Upper lobe of left lung (tissue), 6 donors: ENCODE measurements at places on chromosomes 5 and 9.

- no peak overlapping the region for H3K4me3 ChIP-seq
- H3K36me3 ChIP-seq = no peaks in the 10 kb centered on the region
- H3K4me1 ChIP-seq = no peaks in the 10 kb centered on the region
- no peaks in the 10 kb centered on the region for H3K27me3 ChIP-seq
- H3K27ac ChIP-seq = no peak overlapping the region
Measured at GRCh38 chr5:135106610-135107471, 72.8 kb upstream of the PITX1 start.

DNA sequence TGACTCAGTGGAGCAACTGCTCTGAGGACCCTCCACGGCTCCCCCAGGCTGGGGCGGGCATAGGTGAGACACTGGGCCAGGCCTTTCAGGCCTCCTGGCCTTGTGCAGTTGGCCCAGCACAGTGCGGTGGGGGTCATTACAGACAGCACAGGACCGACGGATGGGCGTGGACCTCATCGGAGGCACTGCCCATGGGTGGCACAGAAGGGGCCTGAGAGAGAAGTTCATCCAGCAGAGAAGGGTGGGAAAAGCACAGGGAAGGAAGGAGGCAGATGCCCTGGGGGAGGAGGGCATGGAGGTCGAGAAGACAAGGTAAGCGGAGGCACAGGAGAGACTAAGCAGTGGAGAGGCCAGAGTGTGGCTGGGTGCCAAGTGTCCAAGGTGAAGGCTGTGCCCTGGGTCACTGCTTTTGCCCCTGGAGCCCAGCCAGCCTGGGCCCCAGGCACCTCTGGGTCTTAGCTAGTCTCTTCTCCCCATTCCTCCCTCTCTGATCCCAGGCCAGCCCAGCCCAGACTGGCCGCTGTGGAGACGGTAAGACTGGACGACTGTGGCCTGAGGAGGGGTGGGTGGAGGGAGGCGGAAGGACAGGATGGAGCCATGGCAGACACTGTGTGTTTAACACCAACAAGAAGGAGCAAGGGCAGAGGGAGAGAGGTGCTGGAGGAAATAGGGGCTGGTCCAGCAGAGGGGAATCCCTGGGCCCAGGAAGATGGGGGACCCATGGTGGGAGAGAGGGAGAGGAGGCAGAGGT is 5.7 kb downstream of the IL3 start:
- no peak overlapping the region for H3K4me3 ChIP-seq
- H3K27ac ChIP-seq = no peak overlapping the region
- no peaks in the 10 kb centered on the region for H3K4me1 ChIP-seq
- no peaks in the 10 kb centered on the region for H3K27me3 ChIP-seq
- no peaks in the 10 kb centered on the region for H3K36me3 ChIP-seq

DNA sequence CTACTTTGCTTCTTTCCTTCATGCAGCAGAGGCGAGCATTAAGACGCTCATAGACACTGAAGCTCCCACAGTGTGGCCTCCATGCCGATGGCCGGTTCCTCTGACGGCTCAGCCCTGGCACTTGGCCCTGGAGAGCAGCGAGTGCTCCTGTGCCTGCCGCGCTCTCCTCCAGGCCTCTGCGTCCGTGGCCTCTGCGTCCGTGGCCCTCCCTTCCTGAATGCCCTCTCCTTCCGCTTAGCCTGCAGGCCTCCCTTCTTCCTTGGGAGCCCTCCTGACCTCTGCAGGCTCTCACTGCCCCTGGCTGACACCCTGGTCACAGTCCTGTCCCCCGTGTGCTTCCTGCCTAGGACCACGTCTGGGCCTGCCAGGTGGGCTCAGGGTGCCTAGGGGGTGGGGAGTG is 92.8 kb downstream of the ZNF354C start:
- H3K36me3 ChIP-seq = peaks cover 6% of the 10 kb centered on the region
- H3K4me1 ChIP-seq = no peaks in the 10 kb centered on the region
- no peak overlapping the region for H3K4me3 ChIP-seq
- no peak for DNase-seq
- H3K27ac ChIP-seq = no peak overlapping the region

GRCh38 chr9:78601957-78602565 is 305.1 kb downstream of the PSAT1 start:
- no peak for DNase-seq
- H3K36me3 ChIP-seq = no peaks in the 10 kb centered on the region
- peaks cover 3% of the 10 kb centered on the region for H3K4me1 ChIP-seq

- H3K36me3 ChIP-seq = peaks cover 7% of the 10 kb centered on the region
- H3K4me3 ChIP-seq = no peak overlapping the region
- H3K4me1 ChIP-seq = peaks cover 35% of the 10 kb centered on the region
- no peaks in the 10 kb centered on the region for H3K27me3 ChIP-seq
Measured at GRCh38 chr5:10756549-10756948, 4.5 kb downstream of the DAP start.

DNA sequence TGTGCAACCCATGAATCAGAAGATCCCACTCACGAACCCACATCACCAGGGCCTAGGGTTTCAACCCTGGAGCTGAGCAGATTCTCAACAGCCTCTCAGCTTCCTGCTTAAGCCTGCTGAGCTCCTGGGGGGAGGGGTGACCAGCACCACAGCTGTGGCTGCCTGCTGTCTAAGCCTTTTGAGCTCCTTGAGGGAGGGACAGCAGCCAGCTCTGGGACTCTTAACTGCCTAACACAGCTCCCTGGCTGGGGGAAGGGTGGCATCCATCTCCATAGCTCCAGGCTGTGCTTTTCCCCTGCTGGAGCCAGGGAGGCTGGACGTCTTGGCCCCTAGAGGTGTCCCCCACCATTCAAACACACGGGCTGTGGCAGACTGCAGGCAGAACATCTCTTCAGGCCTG is 250.3 kb downstream of the DMAC1 start:
- no peak for DNase-seq
- H3K4me1 ChIP-seq = no peaks in the 10 kb centered on the region
- no peak overlapping the region for H3K4me3 ChIP-seq
- H3K36me3 ChIP-seq = no peaks in the 10 kb centered on the region
- H3K27me3 ChIP-seq = no peaks in the 10 kb centered on the region
- no peak overlapping the region for H3K27ac ChIP-seq

DNA sequence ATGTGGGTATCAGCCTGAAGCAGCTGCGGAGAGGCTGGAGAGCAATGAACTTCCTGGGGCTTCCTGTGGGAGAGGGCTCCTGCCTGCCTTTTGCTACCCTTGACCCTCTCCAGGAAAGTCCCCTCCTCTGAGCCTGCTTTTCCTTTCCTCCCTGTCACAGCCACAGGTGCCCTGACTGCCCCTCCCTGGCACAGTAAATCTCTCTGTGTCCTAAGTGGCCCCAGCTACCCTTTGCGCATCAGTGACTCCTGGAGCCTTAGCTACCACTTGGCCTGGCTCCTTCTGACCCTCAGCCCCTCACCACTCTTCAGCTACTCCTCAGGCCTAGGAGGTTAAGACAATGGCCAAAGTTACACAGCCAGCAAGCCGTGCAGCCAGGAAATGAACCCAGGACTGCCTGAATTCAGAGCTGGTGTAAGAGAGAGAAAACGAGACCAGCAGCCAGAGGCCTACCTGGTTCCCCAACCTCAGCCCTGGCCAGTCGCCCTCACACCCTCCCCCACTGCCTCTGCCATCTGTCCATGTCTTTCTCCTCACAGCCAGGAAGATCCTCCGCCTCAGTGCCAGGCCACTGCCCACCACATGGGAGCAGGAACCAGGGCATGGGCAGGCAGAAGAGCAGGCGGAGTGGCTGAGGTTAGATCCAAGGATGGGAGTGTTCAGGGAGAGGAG is 18.6 kb downstream of the CNTFR start:
- H3K27ac ChIP-seq = no peak overlapping the region
- no peaks in the 10 kb centered on the region for H3K4me1 ChIP-seq
- DNase-seq = no peak
- H3K27me3 ChIP-seq = no peaks in the 10 kb centered on the region
- no peaks in the 10 kb centered on the region for H3K36me3 ChIP-seq

GRCh38 chr5:72523960-72524582 is 16.9 kb upstream of the ZNF366 start:
- H3K4me3 ChIP-seq = no peak overlapping the region
- H3K4me1 ChIP-seq = no peaks in the 10 kb centered on the region
- no peak overlapping the region for H3K27ac ChIP-seq
- H3K27me3 ChIP-seq = no peaks in the 10 kb centered on the region
- DNase-seq = no peak

DNA sequence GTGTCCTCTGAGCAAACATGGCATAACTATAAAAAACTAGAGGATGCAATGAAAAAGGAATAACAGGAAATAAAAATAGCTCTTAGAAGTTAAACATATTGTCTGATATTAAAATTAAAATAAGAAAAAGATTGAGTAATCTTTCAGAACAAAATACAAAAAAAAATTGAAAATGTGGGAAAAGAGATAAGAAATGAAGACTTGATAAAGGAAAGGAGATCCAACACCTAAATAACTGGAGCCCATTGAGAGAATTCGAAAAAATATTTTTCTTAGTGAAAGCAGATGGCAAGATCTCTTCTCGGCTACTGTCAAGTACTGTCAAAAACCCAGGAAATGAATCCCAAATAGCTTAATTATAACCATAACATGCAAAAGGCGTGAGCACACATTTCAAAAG is 24.9 kb downstream of the LIFR start:
- no peaks in the 10 kb centered on the region for H3K27me3 ChIP-seq
- H3K4me1 ChIP-seq = peaks cover 44% of the 10 kb centered on the region
- no peak overlapping the region for H3K4me3 ChIP-seq
- no peak for DNase-seq
- H3K36me3 ChIP-seq = peaks cover 11% of the 10 kb centered on the region

GRCh38 chr9:115234094-115234493 is 116.1 kb upstream of the TNC start:
- H3K4me1 ChIP-seq = no peaks in the 10 kb centered on the region
- DNase-seq = no peak
- H3K27ac ChIP-seq = no peak overlapping the region
- H3K4me3 ChIP-seq = no peak overlapping the region

DNA sequence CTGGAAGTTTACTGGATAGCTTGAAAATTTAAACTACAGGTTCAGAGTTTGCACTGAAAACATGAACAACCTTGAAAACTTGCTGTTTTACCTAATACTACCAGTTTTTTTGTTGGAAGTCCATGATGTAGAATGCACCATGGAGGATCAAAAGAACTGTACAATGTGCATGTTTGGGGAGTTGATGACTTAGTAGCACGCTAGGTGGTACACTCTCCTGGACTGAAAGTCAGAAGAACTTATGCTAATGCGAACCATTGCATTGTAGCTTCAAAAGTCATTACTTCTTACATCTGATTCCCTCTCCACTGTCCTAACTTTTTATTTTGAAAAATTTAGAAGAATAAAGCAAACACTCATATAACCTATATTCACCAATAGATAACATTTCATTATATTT is 211.0 kb downstream of the OSTF1 start:
- H3K27ac ChIP-seq = no peak overlapping the region
- no peaks in the 10 kb centered on the region for H3K4me1 ChIP-seq
- H3K27me3 ChIP-seq = no peaks in the 10 kb centered on the region
- DNase-seq = no peak
- no peaks in the 10 kb centered on the region for H3K36me3 ChIP-seq

- H3K27ac ChIP-seq = no peak overlapping the region
- no peak for DNase-seq
- no peaks in the 10 kb centered on the region for H3K27me3 ChIP-seq
- no peak overlapping the region for H3K4me3 ChIP-seq
- H3K4me1 ChIP-seq = peaks cover 1% of the 10 kb centered on the region
Measured at GRCh38 chr5:163433271-163433670, 4.1 kb upstream of the CCNG1 start.

DNA sequence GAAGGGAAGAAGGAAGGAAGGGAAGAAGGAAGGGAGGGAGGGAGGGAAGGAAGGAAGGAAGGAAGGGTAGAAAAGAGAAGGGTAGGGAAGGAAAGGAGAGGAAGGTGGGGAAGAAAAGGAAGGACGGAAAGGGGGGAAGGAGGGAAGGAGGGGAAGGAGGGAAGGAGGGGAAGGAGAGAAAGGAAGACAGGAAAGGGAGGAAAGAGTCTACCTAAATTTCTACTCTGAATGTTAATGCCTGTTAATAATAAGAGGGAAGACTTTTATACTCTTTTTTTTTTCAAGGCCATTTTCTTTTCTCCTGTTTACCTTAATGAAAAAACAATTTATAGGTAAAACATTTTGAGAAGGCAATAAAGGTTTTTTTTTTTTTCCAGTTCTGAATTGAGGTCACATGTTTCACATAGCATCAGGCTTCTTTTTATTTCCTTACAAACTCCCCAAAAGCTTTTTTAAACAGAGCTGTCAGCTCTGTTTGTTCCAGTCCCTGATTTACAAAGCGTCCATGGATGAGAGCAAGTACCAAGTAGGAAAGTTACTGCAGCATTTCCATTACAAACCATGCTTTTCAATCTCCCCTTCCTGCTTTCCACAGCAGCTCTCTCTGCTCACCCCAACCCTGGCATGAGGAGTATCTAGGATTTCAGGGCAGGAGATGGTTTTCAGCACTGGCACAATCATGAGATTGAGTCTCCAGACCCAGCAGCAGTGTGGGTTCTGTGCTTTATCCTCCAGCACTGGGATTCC is 173.9 kb downstream of the GNAQ start:
- H3K27me3 ChIP-seq = no peaks in the 10 kb centered on the region
- H3K27ac ChIP-seq = no peak overlapping the region
- peaks cover 25% of the 10 kb centered on the region for H3K4me1 ChIP-seq

GRCh38 chr5:116571568-116572349 is 2.9 kb downstream of the SEMA6A start:
- H3K27ac ChIP-seq = peak overlapping the region; percentile 0
- peak overlapping the region; percentile 42 for H3K4me3 ChIP-seq
- no peaks in the 10 kb centered on the region for H3K36me3 ChIP-seq
- peaks cover 28% of the 10 kb centered on the region for H3K4me1 ChIP-seq

- H3K4me1 ChIP-seq = no peaks in the 10 kb centered on the region
- H3K4me3 ChIP-seq = no peak overlapping the region
- H3K27ac ChIP-seq = no peak overlapping the region
- H3K36me3 ChIP-seq = no peaks in the 10 kb centered on the region
- H3K27me3 ChIP-seq = no peaks in the 10 kb centered on the region
- DNase-seq = no peak
Measured at GRCh38 chr5:174221946-174222345, 176.4 kb downstream of the NSG2 start.

- no peak for DNase-seq
- no peak overlapping the region for H3K4me3 ChIP-seq
- H3K36me3 ChIP-seq = no peaks in the 10 kb centered on the region
- peaks cover 7% of the 10 kb centered on the region for H3K4me1 ChIP-seq
- H3K27ac ChIP-seq = peak overlapping the region; percentile 61
Measured at GRCh38 chr5:72598401-72599064, 91.3 kb upstream of the ZNF366 start.

- peaks cover 5% of the 10 kb centered on the region for H3K4me1 ChIP-seq
- no peak overlapping the region for H3K4me3 ChIP-seq
- H3K27me3 ChIP-seq = no peaks in the 10 kb centered on the region
- no peaks in the 10 kb centered on the region for H3K36me3 ChIP-seq
Measured at GRCh38 chr5:125575891-125576505, 829.6 kb upstream of the ZNF608 start.

GRCh38 chr5:135221187-135221473 is 177.9 kb downstream of the MACROH2A1 start:
- no peak overlapping the region for H3K4me3 ChIP-seq
- no peaks in the 10 kb centered on the region for H3K36me3 ChIP-seq
- peaks cover under 1% of the 10 kb centered on the region for H3K4me1 ChIP-seq
- no peak for DNase-seq
- no peak overlapping the region for H3K27ac ChIP-seq
- no peaks in the 10 kb centered on the region for H3K27me3 ChIP-seq

- no peak overlapping the region for H3K27ac ChIP-seq
- H3K27me3 ChIP-seq = no peaks in the 10 kb centered on the region
- H3K36me3 ChIP-seq = no peaks in the 10 kb centered on the region
- H3K4me1 ChIP-seq = no peaks in the 10 kb centered on the region
Measured at GRCh38 chr5:127275641-127276193, 14.9 kb upstream of the MEGF10 start.

GRCh38 chr5:132225165-132226032 is 2.3 kb downstream of the P4HA2 start:
- no peaks in the 10 kb centered on the region for H3K27me3 ChIP-seq
- H3K4me1 ChIP-seq = peaks cover 42% of the 10 kb centered on the region
- peak overlapping the region; percentile 36 for H3K27ac ChIP-seq
- H3K4me3 ChIP-seq = no peak overlapping the region
- DNase-seq = peak; percentile 44
